Calu3 (cell line): ENCODE measurements at places on chromosomes 2 and 18. TPM values are rescaled to one million over a fixed set of nuclear protein-coding genes. Genes with fewer than 3 reads are reported as not detected.
A peak's percentile ranks its signal among the peaks of the same experiment; 100 is the strongest.

The SH2D6 gene
- 1.8 and 2.4 TPM in 2 replicates for total RNA-seq

The GYPC gene
- total RNA-seq, result not detected in 2 replicates

GRCh38 chr2:19579461-19579860 lies 221.0 kb upstream of the OSR1 start:
- DNase-seq, result no peak

DNA sequence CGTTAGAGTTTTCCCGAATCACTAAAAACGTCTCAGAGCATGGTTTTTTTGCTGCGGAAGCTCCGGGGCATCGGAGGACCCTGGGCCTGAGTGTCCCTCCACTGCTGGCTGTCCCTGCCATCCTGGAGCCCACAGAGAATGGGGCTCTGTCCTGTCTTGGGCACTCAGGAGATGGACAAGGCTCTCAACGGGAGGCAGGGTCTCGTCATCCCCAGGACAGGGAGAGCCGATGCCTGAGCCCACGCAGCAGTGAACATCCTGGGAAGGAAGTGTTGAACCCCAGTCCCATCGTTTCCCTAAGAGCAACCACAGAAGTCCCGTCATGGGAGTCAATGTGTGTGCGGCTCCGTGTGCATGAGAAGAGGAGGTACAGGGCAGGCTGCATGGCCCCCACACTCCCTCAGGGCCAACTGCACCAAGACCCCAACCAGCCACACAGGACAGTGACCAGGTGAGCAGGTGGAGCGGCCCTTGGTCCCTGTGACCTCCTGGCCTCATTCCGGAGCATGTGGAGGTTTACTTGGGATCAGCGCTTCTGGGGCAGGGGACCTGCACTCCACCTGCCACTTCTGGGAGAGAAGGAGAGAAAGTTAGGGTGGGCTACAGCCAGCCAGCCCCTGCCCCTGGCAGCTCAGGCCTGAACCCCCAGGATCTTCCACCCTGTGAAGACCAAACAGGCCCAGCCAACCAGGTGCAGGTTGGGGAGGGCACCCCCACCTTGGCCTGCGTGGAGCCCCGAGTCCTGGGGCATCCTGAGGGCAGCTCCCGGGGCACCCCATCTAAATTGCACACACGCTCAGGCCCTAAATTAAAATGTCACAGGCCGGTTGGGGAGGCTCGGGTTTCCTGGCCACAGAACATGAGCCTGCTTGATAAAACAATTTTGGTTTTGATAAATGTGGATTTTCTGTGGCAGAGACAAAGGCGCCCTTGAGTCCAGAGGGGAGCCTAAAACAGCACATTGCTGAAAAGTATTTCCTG lies 3.1 kb upstream of the SNED1 start:
- no peak for DNase-seq

- no peak for DNase-seq
Observed at GRCh38 chr2:95707837-95708236, 116.0 kb downstream of the TRIM43 start.

- DNase-seq, result peak; percentile 6
Observed at GRCh38 chr2:138846216-138846821, 66.1 kb upstream of the NXPH2 start.

- no peak for DNase-seq
Observed at GRCh38 chr2:96233880-96234316, 25.3 kb upstream of the STARD7 start.

GRCh38 chr2:48341551-48342133 lies 188.3 kb upstream of the STON1 start:
- no peak for DNase-seq

DNA sequence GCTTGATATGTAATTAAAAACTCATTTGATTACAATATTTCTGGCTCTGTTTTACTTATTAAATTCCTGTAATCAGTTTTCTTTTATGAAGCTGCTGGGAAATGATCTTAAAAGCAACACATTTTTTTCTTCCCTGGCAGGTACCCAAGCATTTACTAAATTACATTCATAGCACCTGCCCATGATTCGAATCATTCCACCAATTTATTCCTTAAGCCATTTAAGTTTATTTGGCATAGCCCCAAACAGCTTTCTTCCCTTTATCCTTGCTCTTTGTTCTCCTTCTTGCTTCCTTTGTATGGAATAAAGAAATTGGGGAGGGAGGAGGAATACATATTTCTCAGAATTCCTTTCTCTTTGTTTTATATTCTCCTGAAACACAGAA lies 241.3 kb downstream of the AGPS start:
- no peak for DNase-seq
